ENCODE measurements at places on chromosomes 5 and 9.

DNA sequence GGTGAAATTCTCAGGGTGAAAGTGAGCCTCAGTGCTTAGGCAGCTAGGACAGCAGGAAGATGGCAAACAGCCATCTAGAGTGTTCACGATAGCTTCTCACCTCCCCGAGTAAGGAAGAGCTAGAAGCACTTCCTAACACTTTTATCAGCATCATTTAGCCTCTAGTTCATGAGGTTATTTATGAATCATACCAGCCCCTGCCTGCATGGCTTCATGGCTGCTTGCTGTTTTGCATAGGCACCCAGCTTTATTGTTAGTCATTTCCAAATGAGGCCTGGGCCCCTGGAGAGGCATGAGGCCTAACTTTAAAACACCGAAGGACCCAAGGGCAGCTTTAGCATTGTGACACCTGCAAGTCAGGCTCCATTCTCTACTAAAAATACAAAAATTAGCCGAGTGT lies 134.9 kb upstream of the PANK3 start:
- no peak for DNase-seq

DNA sequence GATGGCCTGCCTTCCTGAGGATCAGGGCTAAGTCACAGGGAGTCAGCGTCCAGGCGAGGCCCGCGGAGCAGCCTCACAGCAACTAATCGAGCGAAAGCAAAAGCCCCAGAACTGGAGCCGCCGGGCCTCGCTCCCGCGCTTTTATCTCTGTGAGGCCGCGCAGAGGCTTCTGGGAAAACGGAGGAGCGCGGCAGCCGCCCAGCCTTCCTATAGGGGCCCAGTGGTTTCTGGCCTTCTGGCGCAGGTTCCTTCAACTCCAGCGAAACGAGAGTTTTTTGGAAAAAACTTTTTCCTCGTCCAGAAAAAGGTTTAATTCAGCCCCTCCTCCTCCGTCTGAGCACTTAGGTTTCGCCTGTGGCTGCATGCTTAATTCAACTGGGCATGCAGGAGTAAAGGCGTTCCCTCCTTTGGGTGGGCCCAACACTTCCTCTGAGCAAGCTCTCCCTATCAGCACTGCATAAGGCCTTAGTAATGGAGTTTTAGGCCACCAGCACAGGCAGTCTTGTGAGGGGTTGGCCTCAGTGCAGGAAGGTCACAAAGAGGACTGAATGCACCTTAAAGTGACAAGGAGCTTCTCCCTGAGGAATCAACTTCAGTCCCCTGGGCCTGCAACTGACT lies at the start of gene MEIKIN:
Gene MEIKIN (minus strand): TSS at position 113 of the 618 bp plus-strand sequence. CDS start 158 bp downstream, outside the sequence.
- no peak for DNase-seq

DNA sequence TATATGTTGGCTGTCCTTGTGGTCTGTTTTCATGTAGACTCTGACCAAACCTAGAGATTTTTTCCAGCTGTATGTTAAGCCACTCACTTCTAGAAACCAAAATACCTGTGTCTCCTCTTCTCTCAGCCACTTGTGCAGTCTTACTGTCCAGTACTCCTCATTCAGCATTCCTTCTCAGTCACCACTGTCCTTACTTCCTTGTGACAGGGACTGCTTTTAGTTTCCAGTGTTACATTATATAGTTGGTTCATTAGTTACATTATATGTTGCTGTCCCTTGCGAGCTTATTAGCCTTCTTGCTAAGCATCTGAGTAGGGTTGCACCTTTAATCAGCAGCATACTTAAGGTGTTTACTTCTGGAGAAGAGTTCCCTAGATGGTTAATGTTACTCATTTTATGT lies 4.3 kb downstream of the ATP6V1G1 start:
- no peak for DNase-seq

DNA sequence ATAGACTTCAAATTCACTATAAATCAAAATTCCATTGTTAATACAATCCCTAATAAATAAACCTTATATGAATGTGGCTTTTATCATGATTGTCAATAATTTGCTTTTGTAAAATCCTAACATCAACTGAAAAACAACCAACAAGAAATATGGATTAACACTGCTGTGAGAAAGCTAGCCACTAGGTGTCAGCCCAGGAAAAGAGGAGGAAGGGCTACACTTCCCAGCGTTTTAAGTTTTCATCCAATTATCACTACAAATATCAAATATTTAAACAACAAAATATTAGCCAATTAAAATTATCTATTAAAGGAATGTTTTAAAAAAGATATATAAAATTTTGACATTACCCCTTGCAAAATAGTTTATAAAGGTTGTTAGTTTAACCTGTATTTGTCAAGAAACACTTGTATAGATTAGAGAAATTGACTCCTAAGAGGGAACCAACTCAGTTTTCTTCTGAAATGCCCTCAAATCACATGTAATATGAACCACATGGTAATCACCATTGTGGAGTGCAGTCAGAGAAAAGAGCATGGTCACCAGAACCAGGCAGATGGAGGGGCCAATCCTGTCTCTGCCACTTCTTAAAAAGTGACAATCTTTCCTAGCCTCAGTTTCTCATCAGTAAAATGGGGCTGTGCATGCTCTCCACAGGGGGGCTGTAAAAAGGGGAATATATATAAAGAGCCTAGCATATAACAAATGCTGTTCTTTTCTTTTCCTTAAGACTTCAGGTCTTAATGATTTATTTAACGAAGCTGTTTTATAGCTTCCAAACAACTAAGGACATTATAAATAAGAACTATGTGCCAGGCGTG lies 188.2 kb downstream of the CRB2 start:
- no peak for DNase-seq

DNA sequence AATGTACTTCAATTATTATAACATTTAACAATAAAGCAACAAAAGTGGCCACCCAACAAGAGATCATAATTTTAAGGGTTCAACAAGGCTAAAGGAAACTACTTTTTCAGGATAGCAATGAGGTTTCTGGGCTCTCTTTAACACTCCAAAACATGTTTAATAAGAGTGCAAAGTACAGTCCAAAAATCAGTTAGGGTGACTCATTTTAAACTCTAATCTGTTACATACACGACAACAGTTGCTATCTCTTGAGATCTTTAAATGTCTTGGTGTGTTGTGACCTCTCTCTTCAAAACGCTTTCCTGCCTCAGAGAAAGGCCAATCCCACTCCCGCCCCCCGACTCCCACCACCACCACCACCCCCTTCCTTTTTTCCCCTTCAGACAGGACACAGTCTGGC lies 11.5 kb downstream of the NFIB start:
- DNase-seq = no peak

GRCh38 chr9:98256756-98257155 lies 1.3 kb upstream of the TBC1D2 start:
- no peak for DNase-seq

All from activated T-helper 1 cell treated with Interleukin-2 at 50 U/mL for 16 hours (primary cell).